CD4-positive, alpha-beta T cell treated with Interleukin-17A for 4 hours (primary cell): ENCODE measurements at places on chromosomes 12 and 14.

DNA sequence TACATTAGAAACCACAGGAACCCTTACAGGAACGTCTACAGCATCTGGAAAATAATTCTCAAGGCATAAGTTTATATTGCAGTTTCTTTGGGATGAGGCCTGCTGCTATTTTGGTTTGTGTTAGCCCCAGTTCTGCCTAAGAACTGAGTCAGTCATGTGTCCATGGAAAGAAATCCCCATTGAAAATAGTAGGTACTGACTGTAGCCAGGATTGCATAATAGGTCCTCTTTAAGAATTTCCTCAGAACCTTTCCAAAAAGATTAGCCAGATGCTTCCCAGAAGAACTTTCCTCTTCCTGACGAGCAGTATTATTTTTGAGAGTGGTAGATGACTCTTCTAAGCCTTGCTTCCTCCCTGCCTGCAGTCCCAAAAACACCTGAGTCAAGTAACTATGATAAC, 52.6 kb downstream of the RASSF8 start:
- no peak for DNase-seq

- no peak for DNase-seq
These were observed 463.0 kb downstream of the AACS start for GRCh38 chr12:125528281-125528680.

DNA sequence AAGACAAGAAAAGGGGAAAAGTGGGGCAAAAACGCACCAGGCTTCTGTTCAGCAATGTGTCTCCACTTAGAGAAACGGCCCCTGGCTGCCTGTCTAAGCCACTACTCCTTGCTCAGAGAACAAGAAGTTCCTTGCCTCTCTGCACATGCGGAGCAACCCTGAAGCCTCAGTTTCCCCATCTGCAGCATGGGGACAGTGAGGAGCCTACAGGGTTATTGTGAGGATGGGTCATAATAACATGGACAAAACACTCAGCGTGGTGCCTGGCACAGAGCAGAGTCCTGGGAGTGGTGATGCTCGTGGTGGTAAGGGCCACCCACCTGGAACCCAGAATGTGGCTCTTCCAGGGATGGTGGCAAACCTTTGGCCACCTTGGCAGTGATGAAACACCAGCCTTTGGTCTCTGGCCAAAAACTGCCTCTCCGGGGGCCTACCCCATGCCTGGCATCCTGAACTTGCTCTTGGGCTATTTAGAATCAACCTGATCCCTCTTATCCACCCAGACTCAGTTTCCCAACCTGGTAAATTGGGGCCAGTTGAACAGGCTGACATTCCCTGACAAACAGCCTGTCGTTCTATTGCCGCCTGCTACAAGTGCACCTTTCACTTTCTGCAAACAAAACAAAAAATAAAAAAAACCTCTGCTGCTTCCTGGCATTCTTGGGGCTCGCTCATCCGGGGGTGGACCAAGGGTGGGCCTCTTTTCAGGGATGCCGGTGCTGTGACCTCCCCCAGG, 56.5 kb upstream of the DLK1 start:
- no peak for DNase-seq

GRCh38 chr14:78519863-78520262, 349.7 kb downstream of the NRXN3 start:
- no peak for DNase-seq

DNA sequence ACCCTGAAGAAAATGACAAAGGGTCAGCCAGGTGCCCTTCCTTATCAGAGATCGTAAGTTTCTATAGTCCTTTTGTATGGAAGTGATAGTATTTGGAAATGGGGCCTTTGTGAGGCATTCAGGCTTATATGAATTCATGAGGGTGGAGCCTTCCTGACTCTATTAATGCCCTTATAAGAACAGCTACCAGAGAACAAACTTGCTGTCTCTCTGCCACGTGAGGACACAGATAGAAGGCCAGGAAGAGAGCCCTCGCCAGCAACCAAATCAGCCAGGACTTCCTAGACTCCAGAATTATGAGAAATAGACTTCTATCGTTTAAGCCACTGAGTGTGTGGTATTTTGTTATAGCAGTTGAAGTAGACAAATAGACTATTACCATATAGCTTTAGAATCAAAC, 36.7 kb downstream of the TRMT5 start:
- no peak for DNase-seq

- no peak for DNase-seq
These were observed 13.8 kb downstream of the GPR132 start for GRCh38 chr14:105051182-105052109.

- no peak for DNase-seq
These were observed 664.6 kb upstream of the FOXG1 start for GRCh38 chr14:28102001-28102400.

DNA sequence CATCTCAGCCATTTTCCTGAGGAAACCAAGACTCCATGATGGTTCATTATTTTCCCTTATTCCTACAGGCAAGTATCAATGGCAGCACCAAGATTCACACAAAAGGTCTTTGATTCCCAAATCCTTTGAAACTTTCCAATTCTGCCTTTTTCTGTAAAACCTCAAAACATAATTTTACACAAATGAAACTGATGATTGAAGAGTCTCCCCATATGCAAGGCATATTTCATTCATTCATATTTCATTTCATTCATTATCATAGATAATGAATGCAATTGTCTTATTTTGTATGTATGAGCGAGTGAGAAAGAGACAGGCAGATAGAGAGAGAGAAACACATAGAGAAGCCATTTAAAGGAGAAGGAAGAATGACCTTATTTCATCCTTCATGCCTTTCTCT, 172.8 kb downstream of the BTG1 start:
- no peak for DNase-seq

DNA sequence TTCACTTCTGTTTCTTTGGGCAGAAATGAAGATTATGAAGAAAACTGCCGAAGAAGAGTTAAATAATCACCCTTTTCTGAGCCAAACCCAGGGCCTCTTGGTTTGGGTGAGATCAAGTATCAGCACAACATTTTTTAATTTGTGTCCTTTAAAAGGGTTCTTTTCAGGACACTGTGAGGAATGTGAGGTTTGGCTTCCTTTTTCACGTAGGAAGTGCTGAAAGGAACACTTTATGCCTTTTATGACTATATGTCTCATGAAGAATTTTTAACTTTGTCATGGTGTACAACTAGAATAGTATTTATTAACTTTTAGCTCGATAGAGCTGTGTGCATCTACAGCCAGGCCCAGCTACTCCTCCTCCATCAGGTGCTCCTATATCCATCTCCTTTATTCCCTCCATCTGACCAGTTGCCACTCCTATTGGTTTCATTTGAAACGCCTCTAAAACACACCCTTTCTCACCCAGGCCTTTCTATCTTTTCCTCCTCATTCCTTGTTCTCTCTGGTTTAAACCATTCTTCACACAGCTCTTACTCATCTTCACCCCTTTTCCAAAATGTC, 103.6 kb upstream of the LRIG3 start:
- DNase-seq = no peak

GRCh38 chr14:96176275-96176674, 28.4 kb upstream of the BDKRB2 start:
- DNase-seq = no peak

DNA sequence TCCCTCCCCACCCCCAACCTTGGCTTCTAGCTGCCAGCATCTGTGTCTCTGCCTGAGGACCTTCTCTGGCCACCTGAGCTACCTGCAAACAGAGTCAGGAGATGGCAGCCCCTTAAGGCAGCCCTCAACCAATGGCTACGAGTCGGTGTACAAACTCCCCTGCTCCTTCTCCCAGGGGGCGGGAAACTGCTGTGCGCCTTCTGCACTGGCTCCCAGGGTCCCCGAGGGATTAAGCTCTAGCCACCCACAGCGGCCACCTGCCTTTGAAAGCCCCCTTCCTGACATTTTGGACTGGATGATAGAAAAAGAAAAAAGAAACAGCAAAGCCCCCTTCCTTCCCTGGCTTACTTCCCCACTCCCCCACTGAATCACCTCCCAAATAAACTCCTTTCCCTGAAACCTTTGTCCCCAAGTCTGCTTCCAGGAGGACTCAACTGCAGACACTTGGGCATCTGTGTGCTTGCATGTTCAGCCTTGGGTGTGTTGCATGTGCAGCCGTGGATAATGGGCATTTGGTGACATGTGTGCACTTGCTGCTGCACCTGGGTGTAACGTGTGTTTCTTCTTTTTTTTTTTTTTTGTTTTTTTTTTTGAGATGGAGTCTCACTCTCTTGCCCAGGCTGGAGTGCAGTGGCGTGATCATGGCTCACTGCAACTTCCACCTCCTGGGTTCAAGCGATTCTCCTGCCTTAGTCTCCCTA, 6.0 kb downstream of the SDS start:
- DNase-seq = no peak

DNA sequence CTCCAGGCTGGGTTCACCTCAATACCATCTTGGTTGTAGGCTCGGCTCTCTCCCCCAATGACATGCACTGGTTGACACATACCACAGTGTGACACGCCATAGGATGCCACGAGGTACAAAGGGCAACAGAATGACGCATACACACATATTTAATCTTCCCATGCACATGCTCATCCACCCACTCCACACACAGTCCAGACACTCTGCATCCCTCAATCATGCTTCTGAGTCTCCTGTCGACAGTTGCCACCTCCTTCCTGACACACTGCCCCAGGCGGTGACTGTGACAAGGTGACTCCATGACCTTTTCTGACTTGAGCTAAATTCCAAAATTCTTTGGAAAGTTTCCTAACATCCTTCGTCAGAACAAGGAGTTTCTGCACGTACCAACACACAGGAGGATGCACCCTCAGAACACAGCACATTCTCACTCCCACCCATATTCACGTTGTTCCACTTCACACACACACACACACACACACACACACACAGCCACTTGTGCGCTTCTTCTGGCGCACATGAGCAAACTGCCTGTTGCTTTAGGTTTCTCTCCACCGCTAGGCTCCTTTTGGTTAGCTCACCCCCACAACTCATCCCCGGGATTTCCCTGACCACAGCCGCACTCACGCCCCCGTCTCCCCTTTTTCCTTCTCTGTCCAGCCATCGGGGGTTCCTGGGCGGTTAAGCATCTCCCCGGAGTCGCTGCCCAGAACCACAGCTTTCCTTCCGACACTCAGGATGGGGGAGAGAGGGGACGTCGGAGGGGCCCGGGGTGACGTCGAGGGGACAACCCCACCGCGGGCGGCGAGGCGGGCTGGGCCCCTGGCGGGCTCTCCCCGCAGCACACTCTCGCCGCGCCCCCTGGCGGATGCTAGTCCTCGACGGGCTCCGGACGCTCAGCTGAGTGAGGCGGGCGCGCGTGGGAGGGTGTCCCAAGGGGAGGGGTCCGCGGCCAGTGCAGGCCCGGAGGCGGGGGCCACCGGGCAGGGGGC, 536 bp upstream of the WNT1 start:
- peak; percentile 88 for DNase-seq

DNA sequence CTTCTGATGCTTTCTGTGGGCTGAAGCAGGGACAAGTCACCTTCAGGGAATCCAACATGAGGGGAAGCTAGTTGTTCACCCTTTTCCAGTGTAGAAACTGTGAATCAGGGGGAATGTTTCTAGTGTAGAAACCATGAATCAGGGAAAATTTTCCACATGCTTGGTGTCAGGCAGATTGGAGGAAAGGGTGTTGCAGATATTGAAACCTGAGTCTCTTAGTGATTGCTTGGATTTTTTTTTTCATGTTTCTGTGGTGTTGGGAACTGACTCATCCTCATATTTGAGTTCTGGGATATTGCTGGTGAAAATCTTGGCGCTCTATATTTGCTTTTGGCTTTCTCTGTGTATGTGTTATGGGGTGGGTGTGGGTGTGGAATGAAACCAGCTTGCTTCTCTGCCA, 144.5 kb upstream of the FBXO33 start:
- DNase-seq = no peak

GRCh38 chr12:93569656-93570551, 2.6 kb upstream of the SOCS2 start:
- DNase-seq = peak; percentile 85

DNA sequence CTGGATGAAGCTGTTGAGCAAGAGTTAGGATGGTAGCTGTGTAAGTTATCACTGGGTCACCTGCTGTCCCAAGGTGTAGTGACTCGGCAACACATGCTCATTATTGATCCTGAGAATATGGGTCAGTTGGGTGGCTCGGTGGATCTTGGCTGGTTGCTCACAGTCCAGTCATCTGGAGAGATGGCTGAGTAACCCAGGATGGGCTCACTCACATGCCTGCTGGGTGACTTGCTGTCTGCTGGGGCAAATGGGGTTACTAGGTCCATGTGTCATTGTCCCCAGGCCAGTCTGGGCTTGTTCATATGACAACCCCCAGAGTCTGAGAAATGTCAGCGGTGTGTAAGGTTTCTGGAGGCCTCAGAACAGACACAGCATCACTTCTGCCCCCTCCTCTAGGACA, 69.5 kb downstream of the SLC15A4 start:
- no peak for DNase-seq

- DNase-seq = no peak
These were observed 3.0 kb upstream of the PLXNC1 start for GRCh38 chr12:94145191-94145983.

- DNase-seq = no peak
These were observed 148.8 kb downstream of the CEP128 start for GRCh38 chr14:80792771-80793170.

- DNase-seq = no peak
These were observed 56.5 kb downstream of the HECTD4 start for GRCh38 chr12:112325622-112326207.

DNA sequence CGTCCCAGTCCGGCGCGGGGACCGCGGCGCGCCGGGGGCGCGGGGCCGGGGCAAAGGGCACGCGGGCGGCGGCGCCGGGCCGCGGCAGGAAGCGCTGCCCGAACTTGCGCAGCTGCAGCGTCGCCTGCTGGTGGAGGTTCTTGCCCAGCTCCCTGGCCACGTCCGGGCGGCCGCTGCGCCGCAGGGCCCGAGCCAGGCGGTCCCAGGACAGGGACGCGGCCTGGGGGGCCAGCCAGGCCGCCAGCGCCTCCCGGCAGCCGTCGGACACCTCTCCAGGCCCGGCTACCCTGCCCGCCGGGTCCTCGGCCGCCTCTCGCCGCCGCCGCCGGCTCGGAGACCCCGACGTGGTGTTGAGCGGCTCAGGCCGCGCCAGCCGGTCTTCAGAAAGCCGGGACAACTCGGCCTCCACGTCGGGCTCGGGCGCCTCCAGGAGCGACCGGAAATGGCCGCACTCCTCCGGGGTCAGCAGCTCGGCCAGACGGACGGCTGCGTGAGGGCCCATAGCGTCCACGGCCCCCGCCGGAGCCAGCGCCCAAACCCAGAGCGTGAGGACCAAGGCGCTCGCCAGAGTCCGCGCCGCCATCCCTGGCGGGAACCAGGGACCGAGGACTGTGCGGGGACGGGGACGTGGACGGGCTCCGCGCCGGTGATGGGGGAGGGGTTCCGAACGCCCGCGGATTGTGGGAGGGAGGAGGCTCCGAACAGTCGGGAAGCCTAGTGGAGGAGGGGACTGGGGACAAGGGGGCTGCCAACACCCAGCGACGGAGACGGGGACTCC, 34.0 kb downstream of the FIGNL2 start:
- peak; percentile 80 for DNase-seq

GRCh38 chr14:96217376-96217913, 12.8 kb downstream of the BDKRB2 start:
- DNase-seq = no peak

GRCh38 chr12:57718641-57719528, 19.7 kb downstream of the AGAP2 start:
- DNase-seq = no peak
